Esophagus mucosa (tissue), 1 donor: ENCODE measurements at places on chromosomes 5 and 9. TPM values are rescaled to one million over a fixed set of nuclear protein-coding genes. Genes with fewer than 3 reads are reported as not detected.

Gene TYRP1
- total RNA-seq, result not detected

Gene IRGM
- not detected for total RNA-seq

Gene OBP2B
- not detected for total RNA-seq

Gene LTC4S
- 5.1 TPM for total RNA-seq

Gene GPR21
- total RNA-seq, result 0.76 TPM

GRCh38 chr5:76986825-76987526 is 34.1 kb downstream of the CRHBP start:
- no peak for ATAC-seq

- ATAC-seq, result no peak
Measured at GRCh38 chr9:116062206-116062550, 91.4 kb upstream of the PAPPA start.

GRCh38 chr5:132483661-132484390 is 6.7 kb downstream of the IRF1 start:
- ATAC-seq, result no peak

DNA sequence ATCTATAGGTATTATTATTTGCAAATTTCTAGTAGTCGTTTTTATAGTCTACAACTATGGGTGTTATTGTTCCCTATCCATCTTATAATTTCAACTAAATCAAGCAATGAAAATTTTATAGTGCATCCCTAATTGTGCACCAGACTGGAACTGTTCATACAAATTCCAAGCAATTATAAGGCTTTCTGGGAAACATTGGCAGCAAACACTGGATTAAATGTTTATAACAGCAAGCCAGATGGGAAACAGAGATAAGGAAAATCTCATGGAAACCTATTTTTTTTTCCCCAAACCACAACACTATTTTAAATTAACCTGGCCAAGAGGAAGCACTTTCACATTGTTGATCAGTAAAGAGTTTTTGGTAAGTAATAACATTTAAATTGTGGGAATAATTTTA is 524.3 kb downstream of the RASEF start:
- no peak for ATAC-seq

DNA sequence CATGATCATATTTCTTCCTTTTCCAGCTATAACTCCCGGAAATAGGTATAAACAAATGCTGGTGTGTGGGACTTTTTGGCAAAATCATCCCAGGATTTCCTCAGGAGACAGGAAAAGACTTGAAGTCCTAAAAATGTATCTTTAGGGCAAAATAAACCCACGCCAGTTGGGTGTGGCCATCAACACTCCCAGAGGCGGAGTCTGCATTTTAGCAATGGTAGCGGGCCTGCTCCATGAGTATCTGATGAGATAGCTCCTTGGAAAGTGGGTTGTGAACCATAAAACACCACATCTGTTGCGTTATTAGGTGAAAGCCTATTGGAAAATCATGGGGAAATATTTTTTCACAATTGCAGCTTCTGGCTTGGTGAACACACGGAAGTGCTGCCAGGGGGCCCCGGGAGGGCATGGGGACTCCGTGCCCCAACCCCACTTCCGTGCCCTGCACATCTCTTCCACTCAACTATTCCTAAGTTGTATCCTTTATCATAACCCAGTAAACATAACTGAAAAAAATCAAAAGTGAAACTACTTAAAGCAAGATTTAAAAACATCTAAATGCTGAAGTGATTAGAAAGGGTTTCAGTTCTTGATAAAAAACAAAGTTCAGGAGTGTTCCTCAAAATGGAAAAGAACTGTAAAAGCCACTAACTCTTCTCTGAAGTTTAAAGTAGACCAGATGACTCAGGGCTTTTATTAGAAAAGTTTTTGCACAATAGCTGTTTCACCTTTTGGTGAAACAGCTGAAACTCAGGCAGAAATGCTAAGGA is 111.2 kb downstream of the LRRC70 start:
- no peak for ATAC-seq

DNA sequence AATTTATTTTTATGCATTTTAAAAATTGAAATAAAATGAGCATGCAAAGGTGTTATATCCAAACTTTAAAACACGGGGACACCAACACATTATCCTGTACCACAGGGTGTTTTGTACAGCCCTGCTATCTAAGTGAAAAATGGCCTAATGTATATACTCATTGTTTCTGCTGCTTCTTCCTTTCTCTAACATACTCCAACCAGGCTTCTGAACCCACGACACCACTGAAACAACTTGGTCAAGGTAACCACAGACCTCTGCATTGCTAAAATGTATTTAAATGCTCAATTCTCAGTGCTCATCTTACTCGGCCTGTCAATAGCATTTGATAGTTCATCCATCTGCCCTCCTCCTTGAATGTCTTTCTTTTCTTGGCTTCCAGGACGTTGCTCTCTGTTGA is 48.3 kb downstream of the DENND1A start:
- ATAC-seq, result no peak

DNA sequence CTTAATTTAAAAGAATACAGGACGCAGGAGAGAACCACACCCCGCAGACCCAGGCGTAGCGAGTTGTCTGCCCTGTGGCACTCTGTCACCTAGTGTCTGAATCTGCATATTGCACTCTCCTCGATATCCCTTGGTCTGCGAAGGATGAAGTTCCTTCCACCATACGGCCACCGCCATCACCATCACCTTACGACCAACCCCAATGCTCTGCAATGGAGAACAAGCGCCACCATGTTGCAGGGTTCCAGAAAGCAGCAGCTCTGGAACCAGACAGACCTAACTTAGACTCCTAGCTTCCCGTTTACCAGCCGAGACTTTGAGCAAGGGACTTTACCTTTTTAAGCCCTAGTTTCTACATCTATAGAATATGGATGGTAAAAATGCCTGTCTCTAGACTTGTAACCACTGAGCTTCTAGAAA is 77.4 kb upstream of the DMRT1 start:
- peak; percentile 94 for ATAC-seq

DNA sequence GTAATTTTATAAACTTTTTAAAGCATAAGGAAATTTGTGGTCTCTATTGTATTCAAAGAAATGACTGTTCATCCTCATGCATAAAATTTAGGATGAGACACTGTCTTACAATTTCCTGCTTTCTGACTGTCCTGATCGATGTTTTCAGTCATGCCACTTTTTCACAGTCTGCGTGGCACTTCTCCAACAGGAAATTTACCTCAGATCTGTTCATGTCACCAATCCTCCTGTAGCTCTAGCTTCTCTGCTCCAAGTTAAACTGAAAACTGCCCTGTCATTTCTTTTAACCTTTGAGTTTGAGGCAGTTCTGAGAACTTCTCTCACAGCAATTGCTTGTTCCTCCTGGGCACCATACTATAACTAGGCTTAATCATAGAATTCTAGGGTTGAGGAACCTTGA is 455.1 kb downstream of the EFNA5 start:
- ATAC-seq, result no peak

DNA sequence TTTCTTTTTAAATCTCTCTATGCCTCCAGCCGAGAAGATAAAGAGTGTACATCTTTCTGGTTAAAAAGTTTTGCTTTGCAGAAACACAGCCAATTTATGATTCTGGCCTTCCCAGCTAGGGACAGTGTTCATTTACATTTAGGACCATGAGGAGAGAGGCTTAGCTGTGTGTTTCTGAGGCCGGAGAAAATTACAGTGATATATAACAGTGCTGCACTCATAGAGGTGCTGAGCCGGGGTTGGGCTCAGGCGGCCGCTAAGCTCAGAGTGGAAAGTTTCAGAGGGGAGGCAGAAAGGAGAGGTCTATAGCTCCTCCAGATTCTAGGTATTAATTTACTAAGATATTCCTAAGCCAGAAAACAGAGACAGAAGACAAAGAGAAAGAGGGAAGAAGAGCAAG is 37.0 kb upstream of the LCP2 start:
- ATAC-seq, result no peak

DNA sequence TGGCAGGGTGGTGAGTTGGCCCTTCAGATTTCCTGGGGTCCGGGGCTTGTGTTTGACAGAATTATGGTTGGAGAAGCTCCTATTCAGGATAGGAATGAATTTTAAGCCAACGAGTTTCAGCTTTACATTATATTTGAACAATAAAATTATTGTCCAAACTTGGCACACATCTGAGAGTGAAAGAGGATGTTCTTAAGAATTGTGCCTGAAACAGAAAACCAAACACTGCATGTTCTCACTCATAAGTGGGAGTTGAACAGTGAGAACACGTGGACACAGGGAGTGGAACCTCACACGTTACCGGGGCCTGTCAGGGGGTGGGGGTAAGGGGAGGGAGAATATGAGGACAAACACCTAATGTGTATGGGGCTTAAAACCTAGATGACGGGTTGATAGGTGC is 111.8 kb upstream of the ACTBL2 start:
- no peak for ATAC-seq

- no peak for ATAC-seq
Measured at GRCh38 chr5:111722140-111722539, 34.9 kb downstream of the NREP start.

GRCh38 chr9:72945391-72945790 is 7.5 kb downstream of the ALDH1A1 start:
- ATAC-seq, result no peak

- no peak for ATAC-seq
Measured at GRCh38 chr5:159459951-159460538, 129.8 kb upstream of the IL12B start.

- no peak for ATAC-seq
Measured at GRCh38 chr9:117779760-117780159, 75.6 kb downstream of the TLR4 start.

- ATAC-seq, result no peak
Measured at GRCh38 chr5:125002727-125003598, 256.5 kb upstream of the ZNF608 start.

DNA sequence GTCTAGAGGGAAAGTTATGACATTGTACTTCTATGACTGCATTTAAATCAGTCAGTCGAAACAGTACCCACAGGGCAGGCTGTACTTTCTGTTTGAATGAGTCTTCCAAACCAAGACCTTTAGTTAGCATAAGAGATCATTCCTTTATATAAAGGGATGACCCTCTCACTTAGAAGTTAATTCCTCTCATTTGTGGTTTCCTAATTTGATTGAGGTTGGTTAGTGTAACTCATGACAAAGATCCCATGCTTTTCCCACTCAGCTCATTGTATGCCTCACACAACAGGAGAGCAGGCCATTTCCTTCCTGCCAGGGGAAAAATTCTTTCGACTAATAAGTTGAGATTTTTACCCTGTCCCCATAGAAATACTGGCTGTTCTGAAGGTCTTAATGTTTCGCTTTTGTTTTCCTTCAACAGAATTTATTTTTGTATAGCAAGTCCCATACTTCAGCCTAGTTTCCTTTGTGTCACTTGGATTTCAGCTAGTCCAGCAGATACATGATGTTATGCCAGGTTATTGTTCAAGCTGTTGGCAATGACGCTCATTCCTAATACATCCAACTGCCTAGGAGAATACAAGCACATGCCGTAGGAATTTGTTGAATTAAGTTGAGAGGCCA is 500.7 kb downstream of the SPATA31D1 start:
- ATAC-seq, result peak; percentile 43

DNA sequence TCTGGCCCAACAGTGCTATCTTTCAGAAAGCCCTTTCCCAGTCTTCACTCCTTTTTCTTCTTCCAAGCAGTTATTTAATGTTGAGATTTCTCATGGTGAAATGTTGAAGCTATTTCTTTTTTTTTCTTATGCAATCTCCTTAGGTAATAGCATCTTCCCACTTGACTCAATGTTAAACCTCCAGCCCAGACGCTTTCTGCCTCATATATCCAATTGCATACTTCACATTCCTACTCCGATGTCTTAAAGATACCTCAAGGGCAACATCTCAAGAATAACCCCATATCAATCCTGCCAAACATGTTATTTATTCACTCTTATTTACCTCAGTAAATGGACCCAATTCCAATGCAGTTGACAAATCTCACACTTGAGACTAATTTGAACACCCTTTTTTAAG is 187.3 kb downstream of the CDH12 start:
- no peak for ATAC-seq

DNA sequence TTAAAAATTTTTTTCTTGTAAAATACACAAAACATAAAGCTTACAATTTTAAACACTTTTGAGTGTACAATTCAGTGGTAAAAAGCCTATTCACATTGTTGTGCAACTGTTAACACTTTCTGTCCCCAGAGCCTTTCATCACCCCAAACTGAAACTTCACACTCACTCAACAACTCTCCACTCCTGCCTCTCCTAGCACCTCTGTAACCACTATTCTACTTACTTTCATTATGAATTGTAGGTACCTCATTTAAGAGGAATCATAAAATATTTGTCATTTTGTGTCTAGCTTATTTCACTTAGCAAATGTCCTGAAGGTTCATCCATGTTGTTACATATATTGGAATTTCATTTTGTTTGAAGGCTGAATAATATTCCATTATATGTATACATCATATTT is 4.3 kb upstream of the ZNF510 start:
- ATAC-seq, result no peak

DNA sequence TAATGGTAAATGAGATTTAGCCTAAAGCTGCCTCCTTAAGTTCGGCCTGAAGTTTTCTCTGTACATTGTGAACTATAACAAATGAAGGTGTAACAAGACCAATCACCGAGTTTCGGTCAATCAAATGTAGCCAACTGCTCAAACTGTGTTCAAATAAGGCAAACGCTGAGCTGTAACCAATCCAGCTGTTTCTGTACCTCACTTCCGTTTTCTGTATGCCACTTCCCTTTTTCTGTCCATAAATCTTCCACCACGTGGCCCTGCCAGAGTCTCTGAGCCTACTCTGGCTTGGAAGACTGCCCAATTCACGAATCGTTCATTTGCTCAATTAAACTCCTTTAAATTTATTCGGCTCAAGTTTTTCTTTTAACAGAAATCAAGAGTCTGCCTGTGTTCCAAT is 193.5 kb upstream of the KLF9 start:
- ATAC-seq, result no peak

DNA sequence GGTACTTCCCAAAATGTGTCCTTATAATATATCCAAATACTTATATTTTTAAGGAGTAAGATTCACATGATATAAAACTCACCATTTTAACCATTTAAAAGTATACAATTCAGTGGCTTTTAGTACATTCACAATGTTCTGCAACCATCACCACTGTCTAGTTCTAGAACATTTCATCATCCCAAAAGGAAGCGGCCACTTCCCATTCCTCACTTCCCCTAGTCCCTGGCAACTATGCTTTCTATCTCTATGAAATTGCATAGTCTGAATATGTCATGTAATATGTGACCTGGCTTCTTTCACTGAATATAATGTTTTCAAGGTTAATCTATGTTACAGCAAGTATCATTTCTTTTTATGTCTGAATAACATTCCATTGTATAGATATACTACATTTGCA is 615.1 kb upstream of the SGCD start:
- no peak for ATAC-seq

GRCh38 chr5:143205386-143205785 is 198.1 kb downstream of the NR3C1 start:
- ATAC-seq, result peak; percentile 92

GRCh38 chr9:1495282-1496030 is 445.3 kb downstream of the DMRT2 start:
- no peak for ATAC-seq

GRCh38 chr9:13446938-13447842 is 167.7 kb upstream of the MPDZ start:
- ATAC-seq, result no peak
